NCI-H1105 treated with DMSO at 0.1 percent for 48 hours (cell line): ENCODE measurements at places on chromosomes 3 and 15.
A peak's percentile ranks its signal among the peaks of the same experiment; 100 is the strongest.

GRCh38 chr3:193391902-193392301, 13.3 kb upstream of the ATP13A5 start:
- peak; percentile 16 for DNase-seq

GRCh38 chr3:153855772-153856171, 265.4 kb upstream of the ARHGEF26 start:
- DNase-seq, result no peak

DNA sequence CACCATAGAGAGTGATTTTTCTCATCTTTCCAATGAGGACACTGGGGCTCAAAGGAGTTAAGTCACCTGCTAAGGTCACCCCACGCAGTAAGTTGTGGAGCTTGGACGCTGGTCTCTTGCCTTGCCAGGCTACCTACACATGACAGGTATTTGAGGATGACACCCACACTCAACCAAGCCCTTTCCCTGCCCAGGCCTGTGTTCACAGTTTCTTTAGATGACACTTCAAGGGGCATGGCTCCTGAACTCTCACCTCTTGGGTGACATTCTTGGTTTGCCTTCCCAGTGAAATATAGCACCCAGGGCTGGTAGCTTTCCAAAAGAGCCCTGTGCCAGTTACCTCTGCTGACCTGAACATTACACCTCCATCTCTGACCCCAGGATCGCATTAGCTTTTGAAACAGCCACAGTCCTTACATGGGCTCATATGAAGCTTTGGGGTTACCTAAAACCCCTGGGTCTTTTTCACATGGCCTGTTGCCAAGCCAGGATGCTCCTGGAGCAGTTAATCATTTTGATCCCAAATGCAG, 148.0 kb downstream of the RPLP1 start:
- DNase-seq, result no peak

DNA sequence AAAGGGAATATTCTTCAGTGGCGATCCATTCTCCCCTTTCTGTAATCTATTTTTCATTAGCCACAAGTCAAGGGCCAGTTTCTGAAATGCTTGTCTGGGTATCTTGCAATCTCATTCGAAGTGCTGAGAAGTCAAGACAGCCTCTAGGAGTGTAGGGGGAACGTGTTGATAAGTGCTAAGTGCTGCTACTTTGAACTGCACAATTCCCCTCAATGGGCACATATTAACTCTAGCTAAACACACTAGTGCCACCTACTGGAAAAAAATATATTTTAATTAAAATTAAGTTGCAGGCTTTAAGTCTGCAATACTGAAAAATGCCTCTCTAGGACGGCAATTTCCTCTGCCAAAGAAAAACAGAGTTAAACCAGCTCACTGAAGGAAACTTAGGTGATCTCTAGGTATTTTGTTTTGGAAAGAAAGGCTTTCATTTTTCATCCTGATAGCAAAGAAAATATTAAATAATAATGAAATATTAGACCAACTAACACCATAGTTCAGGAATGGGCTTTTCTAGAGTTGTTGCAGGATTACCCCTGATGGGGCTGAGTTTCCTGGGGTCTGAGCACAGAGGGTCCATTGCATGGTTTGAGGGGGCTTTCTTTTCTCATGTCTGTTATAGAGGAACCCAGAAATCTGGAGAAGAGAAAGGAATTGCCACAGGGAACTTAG, 181.9 kb upstream of the KBTBD8 start:
- DNase-seq, result peak; percentile 62

DNA sequence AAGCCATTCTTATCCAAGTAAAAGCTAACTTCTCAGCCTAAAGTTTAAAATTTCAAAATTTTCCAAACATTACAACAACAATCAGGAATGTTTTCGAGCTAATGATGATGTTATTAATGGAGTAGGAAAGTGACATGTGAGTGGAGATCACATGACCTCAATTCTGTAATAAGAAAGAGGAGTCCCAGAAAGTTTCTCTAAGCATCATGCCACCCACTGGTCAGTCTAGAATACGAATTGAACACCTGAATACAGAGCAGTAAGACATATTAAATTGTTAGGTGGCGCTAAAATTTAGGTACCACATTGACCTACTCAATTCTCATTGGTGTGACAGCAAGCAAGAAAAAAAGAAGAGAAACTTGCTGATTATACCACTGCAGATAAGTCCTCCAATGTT, 163.9 kb downstream of the DCLK3 start:
- DNase-seq, result no peak

- no peak for DNase-seq
These were observed 936 bp downstream of the KIF7 start for GRCh38 chr15:89654301-89654761.
